ENCODE measurements at places on chromosomes 13 and 19.

- DNase-seq: no peak
These were observed 21.7 kb downstream of the LILRB4 start for GRCh38 chr19:54684527-54684926.

DNA sequence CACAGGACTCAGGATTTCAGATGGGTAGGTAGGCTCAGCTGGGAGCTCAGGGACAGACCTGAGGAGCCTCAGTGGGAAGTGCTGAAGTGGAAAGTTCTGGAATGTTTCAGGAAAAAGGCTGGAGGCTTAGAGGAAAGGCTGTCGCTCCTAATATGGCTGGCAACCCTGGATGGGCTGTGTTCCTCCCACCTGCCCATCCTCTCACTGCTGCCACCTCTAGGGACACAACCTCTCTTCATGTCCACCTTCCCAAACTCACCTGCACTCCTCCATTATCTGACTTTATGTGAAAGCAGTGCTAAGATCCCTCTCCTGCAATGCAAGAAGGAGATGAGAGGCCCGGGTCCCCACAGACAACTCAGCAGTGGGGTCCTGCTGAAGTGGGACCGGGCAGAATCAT is 5.8 kb upstream of the CEACAM21 start:
- no peak for DNase-seq

DNA sequence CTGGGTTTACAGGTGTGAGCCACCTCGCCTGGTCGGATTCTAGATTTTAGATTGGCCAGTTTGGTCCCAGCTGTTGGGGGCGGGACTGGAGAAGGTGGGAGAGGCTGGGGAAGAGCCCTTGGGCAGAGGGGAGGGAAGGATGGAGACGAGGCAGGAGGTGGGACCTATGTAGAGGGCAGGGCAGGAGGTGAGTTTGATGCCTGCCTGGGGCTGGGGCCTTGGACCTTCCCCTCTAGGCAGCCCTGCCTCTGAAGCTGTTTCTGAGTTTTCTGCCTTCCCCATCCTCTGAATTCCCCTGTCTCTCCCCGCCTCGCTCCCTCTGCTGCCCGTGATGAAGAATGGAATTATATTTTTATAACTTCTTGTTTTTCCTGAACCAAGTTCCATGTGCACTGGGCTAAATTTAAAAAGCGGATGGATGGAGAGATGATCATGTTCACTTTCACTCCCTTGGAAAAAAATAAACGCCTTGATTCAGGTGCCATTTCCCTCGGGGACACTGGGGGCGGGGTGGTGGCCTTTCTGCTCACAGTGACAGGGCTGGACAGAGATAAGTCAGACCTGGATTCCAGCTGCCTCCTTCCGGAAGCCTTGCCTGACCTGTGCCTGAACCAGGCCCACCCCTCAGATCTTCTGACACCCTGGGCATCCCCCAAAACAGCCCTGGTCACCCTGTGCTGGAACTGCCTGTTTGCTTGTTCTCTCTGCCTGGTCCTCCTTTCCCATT is 16.5 kb upstream of the TNFAIP8L1 start:
- DNase-seq: no peak

DNA sequence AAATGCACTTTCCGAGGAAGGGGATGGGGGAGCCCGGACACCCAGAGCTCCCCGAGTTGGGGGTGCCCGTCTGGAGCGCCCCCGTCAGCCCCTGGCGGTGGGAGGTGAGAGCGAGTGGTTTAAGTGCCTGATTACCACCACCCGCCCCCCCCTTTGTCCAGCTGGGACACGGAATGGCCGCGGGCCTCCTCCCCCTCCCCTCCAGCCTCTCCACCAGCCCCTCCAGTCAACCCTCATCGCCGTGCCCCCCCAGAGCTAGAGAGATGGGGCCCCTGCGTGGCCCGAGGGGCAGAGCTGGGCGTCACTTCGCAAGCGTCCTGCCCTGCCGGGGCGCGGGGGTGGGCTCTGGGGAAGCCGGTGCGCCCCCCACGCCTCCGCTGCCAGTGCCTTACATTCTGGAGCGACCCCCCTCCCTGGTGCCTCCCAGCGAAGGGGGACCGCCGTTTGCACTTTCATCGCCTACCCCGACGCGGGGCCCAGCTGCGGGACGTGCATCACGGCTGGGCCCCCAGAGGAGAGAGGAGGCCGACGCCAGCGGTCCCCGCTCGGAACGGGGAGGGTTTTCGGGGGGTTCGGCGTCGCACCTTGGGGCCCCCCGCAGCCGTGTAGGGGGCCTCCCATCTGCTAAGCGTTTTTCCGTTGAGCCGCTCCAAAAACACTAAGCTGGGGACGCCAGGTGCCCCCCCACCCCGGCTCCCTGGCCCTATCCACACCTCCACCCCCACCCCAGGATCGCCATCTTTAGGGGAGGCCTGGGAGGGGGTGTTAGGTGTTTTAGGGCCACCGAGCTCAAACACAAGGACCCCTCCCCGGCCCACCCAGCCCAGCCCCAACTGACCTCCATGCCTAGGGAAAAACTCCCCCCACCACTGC is 16.4 kb downstream of the SMIM24 start:
- DNase-seq: no peak

DNA sequence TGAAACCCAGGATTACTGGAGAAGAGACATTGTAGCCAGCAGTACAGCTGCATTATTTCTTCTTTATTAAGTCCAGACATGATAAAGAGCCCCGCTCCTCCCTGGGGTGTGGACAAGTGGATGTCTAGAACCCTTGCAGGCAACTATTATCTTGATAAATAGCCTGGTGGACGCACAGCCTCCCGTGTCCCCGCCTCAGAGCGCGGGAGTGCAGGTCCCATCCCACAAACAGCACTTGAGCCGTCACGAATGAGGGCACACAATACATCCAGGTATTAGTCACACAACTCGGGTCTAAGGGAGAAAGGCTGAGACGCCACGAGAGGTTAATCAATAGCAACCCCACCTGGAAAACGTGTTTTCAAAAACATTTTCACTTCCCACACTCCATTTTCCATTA is 213.2 kb upstream of the SOX1 start:
- no peak for DNase-seq

DNA sequence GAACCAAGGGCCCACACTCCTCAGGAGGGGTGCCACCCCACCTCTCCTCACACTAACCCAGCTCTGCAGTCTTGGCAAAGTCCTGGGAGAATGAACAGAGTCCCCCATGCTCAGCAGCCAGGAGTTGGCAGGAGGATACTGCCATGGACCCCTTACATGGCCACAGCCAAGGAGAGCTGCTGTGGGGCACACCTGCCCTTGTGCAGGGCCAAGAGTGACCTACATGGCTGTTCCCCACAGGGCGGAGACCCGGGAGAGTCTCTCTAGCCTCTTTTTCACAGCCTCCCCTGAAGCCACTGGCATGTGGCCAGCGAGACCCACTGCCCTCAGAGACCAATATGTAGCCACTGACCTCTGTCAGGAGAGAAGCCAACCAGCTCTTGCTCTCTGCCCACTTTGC is 45.9 kb upstream of the VSTM2B start:
- DNase-seq: peak; percentile 74

GRCh38 chr19:53771144-53771543 is 53.0 kb downstream of the NLRP12 start:
- no peak for DNase-seq

GRCh38 chr19:8371011-8371804 is 7.3 kb downstream of the ANGPTL4 start:
- DNase-seq: no peak

GRCh38 chr13:45199711-45200110 is 1.1 kb downstream of the KCTD4 start:
- no peak for DNase-seq

DNA sequence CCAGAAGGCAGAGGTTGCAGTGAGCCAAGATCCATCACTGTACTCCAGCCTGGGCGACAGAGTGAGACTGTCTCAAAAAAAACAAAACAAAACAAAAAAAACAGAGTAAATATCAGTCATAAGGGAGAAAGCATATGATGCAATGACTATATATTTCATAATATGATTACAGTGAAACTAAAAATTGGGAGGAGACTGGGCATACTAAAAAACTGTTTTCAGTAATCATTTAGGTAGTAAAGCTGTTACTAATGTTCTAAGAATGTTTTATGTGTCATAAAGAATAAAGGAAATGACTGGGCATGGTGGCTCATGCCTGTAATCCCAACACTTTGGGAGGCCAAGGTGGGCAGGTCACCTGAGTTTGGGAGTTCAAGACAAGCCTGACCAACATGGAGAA is 15.9 kb downstream of the ZNF573 start:
- DNase-seq: no peak

- DNase-seq: no peak
These were observed 752.5 kb upstream of the SLITRK5 start for GRCh38 chr13:86918682-86919081.

GRCh38 chr13:21413013-21413412 is 46.1 kb downstream of the ZDHHC20 start:
- DNase-seq: no peak

GRCh38 chr19:17977021-17977420 is 10.1 kb downstream of the KCNN1 start:
- no peak for DNase-seq

GRCh38 chr13:25172303-25172630 is 179 bp upstream of the AMER2 start:
- no peak for DNase-seq

DNA sequence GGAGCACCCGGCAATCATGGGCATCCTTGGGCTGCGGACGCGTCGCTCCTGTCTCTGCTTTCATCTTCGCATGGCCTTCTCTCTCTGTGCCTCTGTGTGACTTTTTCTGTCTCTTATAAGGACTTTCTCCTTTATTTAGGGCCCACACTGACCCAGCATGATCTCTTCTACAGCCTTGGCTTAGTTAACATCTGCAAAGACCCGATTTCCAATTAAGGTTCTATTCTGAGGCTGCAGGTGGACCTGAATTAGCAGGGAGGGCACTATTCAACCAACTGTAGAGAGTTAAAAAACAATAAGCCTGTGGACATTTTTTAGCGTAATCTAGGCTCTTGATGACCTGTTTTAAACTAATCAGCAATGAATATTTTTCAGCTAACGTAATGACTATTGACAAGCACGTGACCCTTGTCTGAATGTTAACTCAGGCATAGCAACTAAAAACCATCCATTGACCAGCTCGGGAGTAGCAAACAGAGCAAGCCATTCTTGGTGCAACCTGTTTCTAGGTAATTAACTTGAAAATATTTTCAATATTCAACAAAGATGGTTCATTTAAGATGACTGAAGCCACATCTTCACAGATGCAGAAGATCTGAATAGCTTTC is 15.2 kb downstream of the F10 start:
- no peak for DNase-seq

DNA sequence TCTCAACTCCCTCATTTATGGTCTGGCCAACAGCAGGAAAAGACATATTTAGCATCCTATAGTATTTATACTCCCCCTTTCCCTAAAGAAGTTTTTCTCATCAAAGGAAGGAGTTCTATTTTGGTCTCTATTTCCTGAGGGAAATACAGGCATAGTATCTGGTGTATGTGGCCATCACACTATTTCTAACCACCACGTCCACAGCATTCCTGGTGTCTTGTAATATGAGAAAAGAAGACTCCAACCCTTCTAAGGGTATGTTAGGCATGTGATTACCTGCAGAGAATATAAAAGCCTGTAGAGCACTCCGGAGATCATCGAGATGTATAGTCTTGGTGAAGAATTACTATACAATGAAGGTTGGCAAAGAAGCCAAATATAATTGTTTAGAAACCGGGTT is 137.4 kb downstream of the VWA8 start:
- DNase-seq: no peak

DNA sequence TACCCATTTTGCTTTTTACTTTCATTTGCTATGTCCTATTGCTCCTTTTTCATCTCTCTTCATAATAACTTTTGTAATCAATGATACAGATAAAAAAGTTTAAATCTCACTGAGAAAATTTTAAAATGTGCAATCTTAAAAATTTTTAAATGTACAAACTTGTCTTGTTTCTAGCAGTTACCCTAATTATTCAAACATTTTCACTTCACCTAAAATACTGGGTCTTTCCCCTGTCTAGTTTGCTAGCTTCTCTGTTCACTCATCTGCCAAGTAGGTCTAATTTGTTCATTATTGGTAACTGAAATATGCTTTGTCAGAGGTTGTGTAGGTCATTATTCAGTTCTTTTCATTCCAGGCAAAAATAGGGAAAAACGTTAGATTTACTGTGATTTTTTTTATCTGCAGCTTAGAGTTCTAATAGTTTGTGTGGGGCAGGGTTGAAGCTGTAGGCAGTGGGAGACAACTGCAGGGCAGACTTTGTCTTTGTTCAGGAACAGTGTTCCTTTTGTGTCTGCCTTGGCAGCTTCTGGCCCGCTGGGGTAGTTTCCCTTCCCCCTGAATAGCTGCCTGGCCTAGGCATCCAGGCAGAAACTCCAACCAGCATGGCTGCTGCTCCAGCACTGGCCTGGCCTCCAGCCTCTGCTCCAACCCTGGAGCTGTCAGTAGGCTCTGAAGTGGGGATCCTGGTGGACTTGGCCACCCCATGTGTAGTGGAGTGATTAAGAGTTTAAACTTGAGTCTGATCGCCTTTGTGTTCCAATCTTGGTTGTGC is 48.5 kb downstream of the WDFY2 start:
- DNase-seq: no peak

GRCh38 chr19:33368074-33368864 is 5.2 kb upstream of the CEBPG start:
- DNase-seq: peak; percentile 62

GRCh38 chr13:47672245-47673008 is 328.6 kb downstream of the SUCLA2 start:
- no peak for DNase-seq
